Activated CD8-positive, alpha-beta memory T cell treated with anti-CD3 and anti-CD28 coated beads, Interleukin-2, amount 50 U/mL, for 48 hours (primary cell): ENCODE measurements at places on chromosomes 2 and 18.

DNA sequence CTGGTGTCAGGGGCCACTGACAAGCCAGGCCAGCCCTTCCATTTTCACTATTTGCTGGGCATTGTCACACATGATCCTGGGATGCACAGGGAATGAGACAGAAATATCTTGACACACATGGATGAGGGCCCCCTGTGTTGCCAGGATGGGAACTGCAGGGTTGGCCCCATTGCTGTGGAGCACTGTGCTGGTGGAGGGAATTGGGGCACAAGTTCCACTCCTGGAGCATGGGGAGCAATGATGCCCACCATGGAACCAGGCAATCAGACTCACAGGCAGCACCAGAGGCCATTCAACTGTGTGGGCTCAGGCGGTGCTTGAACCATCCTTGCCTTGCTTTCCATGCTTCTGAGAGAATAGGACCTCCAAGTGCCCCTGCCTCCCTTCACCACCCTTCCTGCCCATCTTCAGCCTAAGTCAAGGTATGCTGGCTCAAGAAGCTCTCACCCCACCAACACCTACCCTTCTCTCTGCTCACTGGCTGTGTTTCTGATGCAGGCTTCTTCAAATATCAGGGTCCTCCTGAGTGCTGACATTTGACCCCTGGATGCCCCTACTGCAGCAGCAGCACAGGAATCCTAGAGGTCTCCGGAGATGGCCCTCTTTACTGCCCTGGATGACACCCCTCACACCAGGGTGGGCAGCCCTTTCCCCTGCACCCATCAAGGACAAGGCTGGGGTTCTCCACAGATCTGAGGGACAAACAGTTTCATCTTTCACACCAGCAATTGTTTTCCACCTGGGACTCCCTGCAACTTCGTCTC, 11.0 kb downstream of the ADRA2B start:
- DNase-seq: no peak

- peak; percentile 49 for DNase-seq
Measured at GRCh38 chr18:58611395-58612131, 17.3 kb downstream of the ALPK2 start.

- DNase-seq: no peak
Measured at GRCh38 chr2:148817210-148817708, 57.8 kb upstream of the KIF5C start.

GRCh38 chr2:118806797-118807667, 40.4 kb downstream of the EN1 start:
- DNase-seq: no peak

- DNase-seq: no peak
Measured at GRCh38 chr2:130791617-130791939, 36.2 kb downstream of the AMER3 start.
